ENCODE measurements at places on chromosomes 5 and 9. TPM values are rescaled to one million over a fixed set of nuclear protein-coding genes. Genes with fewer than 3 reads are reported as not detected.

The CNTNAP3 gene
- 8.3 TPM for total RNA-seq

The ENTPD2 gene
- 1.4 TPM for total RNA-seq

The SLIT3 gene
- total RNA-seq = 1.3 TPM

The DAB2IP gene
- 40.0 TPM for total RNA-seq

The BHMT gene
- total RNA-seq = not detected

The UIMC1 gene
- 22.5 TPM for total RNA-seq

Data from airway epithelial cell (primary cell).